ENCODE measurements at places on chromosomes 7 and 10.

- no peak for DNase-seq
Measured at GRCh38 chr10:114288424-114289095, 49.5 kb downstream of the VWA2 start.

- peak; percentile 48 for DNase-seq
Measured at GRCh38 chr10:3172081-3172445, 519 bp downstream of the PITRM1 start.

DNA sequence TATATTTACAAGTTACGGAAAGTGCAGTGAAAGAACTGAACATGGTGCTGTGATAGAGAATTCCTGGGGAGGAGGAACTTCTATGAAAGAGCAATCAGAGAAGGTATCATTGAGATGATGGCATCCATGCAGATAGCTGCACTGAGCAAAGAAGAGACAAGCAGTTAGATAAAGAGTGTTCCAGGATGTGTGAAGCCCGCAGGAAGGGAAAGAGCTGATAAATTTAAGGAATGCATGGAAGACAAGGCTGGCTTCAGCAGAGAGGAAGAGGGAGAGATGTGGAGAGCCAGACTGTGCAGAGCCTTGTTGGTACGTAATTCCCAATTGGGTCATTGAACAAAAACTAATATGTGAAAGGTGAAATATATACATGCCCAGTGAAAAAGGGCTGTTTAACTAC is 538.9 kb downstream of the INHBA start:
- no peak for DNase-seq

- no peak for DNase-seq
Measured at GRCh38 chr10:6624392-6624791, 44.3 kb upstream of the PRKCQ start.

DNA sequence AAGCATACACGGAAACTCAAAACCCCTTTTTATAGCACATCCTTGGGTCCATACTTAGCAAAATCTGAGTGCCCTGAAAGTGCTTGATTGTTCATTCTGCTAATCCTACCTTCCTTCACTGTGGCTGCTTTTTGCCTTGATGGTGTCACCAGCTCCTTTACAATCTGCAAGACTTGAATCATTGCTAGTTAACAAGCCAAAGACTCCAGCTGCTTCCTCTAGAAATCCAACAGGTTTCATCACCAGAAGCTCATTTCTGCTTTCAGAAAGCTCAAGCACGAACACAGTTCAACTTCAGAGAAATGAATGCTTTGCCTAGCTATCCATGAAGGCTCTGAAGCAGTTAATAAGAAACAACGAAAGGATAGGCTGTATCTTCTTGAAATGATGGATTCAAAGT is 38.0 kb downstream of the USP6NL start:
- DNase-seq, result no peak

- no peak for DNase-seq
Measured at GRCh38 chr7:1638215-1638661, 31.8 kb upstream of the ELFN1 start.

DNA sequence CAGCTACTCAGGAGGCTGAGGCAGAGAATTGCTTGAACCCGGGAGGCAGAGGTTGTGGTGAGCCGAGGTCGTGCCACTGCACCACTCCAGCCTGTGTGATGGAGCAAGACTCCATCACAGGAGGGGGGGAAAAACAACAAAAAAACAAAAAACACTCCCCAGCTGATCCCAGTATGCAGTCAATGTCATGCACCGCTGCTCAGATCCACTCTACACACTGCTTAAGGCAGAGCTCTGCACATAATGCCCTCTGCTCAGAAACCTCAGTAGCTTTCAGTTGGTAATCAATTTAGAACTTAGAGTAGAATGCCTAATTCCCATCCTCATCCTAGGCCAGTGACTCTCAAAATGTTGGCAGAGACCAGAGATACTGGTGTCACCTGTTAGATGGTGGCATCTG is 43.9 kb downstream of the PDSS1 start:
- DNase-seq, result no peak

- no peak for DNase-seq
Measured at GRCh38 chr10:69218831-69219230, 1.3 kb upstream of the HKDC1 start.

GRCh38 chr7:140898786-140899536 is 25.8 kb downstream of the BRAF start:
- DNase-seq, result no peak

DNA sequence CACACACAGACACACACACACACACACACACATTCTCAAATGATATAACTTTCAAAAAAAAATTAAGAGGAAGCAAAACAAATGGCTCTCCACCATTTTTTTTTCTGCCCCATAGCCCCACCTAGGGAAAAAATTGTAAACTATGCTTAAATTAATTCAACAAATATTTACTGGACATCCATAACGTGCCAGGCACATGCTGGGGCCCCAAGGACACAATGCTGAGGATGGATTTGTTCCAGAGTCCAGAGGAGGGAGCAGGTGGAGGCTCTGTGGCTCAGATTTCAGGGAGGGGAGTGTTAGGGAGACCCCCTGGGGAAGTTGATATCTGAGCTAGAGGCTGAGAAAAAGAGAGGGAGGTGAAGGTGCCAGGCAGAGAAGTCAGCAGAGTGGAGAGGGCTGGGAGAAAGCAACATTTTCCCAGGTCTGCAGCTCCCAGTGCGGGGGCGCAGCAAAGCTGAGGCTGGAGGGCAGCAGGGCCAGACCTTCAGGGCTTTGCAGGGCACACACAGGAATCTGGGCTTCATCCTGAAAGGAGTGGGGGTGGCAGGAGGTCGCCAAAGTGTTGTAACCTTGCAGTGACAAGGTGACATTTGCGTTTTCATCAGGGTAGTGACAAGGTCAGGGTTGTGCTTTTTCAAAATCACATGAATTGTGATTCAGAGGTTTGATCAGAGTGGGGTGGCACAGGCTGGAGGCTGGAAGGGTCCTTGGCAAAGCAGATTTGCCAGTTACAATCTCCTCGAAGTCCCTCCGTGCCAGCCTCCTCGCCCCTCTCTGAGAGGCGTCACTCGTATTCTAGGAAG is 261.6 kb downstream of the WDR11 start:
- no peak for DNase-seq

- no peak for DNase-seq
Measured at GRCh38 chr10:102400076-102400475, 4.6 kb downstream of the NFKB2 start.

- DNase-seq, result no peak
Measured at GRCh38 chr7:20122073-20122472, 95.1 kb downstream of the MACC1 start.

DNA sequence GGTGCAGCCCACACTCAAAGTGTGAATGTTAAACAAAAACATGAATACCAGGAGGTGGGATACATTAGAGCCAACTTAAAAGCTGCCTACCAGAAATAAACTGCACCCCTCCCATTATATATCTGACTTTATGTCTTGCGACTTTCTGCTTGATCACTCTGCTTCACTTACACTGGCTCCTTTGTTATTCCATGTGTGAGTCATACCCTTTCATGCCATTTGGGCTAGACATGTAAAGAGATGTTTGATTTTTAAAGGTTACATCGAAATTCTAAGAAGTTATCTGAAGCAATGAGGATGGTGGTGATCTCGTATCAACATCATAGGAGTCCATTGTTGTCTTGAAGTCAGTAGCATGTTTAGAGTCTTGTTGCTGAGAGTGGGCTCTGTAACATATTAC is 31.6 kb upstream of the ETV1 start:
- no peak for DNase-seq

DNA sequence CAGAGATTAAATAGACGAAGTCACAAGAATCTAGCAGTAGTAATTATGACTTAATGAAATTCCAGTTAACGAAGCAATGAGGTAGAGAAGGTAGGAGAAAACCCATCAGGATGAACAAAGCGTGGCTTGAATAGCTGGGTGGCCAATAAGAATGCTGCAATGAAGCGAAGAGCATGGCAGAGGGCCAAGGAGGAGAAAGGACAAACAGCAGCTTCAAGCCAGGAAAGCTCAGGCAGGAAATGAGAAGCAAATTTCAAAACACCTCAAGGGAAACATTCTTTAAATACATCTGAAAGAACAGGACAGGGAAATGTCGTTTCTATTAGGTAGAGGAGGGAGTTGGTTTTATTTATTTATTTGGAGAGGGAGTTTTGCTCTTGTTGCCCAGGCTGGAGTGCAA is 122.5 kb downstream of the KIAA1217 start:
- DNase-seq, result no peak

DNA sequence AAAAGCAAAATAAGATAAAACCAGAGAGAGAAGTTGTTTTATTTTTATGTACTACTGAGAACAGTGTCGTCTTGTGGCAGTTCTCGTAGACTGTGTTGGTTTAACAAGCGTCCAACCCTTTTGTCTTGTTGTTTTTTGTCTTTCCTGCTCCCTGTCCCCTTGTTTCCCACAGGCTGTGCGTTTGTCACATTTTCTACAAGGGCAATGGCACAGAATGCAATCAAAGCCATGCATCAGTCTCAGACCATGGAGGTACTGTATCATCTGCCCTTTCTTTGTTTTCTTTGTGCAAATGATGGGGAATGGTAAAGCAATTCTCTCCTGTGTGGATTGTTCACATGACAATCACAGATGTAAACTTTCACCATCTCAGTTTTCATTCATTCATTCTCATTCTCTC is 248.8 kb downstream of the CELF2 start:
- DNase-seq, result no peak

DNA sequence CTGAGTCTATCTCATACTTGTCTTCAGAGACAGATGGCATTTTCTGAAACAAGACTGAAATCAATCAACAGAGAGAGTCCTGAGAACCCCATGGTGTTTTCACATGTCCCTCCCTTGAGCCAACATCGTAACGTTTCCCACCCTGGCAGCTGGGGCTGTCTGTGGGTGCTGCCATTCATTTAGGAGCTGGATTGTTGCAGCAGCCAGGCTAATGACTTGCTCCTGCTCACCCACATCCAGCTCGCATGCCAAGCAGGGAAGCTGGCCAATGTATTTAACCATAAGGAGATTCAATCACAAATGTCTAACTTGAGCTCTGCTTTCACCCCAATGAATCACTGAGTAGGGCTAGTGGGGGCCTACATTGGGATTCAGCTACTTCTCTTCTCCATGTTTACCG is 146.1 kb downstream of the ADRA2A start:
- no peak for DNase-seq

DNA sequence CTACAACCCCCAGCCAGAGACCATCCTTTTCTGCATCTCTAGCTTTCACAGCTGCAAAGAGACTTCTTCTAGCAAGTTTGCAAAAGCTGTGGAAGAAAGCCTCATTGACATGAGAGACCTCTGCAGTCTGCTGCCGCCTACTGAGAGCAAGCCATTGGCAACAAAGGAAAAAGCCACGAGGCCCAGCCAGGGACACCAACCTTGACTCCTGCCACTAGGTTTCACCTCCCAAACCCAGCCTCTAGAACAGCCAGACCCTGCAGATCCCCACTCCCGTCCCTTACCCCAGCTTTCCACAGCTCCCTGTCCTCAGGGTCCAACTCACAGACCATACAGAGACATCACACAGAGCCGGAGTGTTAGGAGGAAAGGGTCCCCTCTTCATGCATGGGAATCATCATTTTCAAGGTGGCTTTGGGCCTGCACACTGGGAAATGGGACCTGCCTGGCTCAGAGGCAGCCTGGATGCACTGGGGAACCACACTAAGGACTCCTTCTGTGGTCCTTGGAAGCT is 14.6 kb upstream of the C10orf53 start:
- DNase-seq, result no peak

DNA sequence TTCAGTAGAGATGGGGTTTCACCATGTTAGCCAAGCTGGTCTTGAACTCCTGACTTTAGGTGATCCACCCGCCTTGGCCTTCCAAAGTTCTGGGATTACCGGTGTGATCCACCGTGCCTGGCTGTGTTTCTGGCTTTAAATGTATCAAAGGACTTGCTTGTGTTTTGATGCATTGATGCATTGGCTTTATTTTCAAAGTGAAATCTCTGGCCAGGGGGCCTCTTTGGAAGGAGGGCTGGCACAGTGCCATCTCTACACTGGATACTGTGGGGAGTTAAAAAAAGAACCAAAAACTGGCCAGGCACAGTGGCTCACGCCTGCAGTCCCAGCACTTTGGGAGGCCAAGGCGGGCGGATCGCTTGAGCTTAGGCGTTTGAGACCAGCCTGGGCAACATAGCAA is 16.0 kb downstream of the MNX1 start:
- DNase-seq, result no peak

DNA sequence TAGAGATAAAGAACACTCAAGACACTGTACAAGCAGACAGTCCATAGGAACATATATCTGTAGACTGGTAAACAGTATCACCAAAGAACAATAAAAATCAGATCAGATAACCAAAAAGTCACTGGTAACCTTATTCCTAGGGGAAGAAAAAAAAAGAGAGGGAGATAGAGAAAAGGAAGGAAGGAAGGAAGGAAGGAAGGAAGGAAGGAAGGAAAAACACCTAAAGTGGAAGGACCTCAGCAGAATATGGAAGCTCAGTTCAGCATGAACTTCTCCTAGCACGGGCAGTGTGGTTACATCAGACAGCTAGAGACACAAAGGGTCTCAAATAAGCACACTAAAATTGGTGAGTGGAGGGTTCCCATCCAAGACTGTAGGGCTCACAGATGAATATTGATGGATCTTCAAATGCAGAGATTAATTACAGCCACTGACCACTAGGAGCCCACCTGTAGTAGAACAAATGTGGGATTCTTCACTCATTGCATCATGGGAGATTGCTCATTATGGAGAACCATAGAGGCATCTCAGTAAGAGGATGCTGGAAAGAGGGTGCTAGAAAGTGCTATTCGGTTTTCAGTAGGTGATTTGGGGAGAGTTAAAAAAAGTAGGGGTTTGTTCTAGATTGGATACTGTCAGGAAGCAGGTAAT is 293.4 kb upstream of the C7orf33 start:
- no peak for DNase-seq

- DNase-seq, result no peak
Measured at GRCh38 chr7:46279290-46279689, 358.2 kb upstream of the IGFBP3 start.

DNA sequence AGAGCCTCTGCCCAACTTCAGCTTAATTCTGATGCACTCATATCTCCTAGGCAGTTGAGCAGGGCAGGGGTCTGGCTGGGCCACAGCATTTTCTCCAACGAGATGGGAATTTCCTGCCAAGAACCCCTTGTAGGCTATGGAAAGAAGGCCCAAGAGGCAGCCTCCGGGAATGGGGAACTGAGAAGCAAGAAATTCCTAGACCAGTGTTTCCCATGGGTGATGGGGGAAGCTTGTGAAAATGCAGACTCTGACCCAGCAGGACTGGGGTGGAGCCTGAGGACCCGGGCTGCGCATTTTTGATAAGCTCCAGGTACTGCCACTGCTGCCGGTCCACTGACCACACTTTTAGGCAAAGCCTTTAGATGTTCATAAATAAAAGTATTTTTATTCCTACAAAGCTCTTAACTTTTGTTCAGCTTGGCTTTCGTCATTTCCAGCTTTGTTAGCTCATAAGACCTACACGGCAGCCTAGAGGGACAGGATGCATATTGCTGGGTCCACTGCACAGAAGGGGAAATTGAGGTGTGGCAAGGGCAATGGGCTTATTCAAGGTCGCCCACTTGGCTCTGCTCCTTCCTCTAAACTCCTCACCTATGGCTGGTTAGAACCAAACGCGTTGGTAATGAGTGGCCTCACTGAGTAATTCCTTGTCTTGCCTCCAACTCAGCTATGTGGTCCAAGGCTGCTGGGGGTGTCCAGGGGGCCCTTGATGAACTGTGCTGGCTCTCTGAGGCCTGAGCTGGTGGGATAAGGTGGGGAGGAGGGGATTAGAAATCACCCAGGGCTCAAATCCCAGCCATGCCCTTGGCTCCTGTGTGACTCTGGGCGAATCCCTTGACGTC is 29.5 kb downstream of the ZCCHC24 start:
- DNase-seq, result no peak

- DNase-seq, result no peak
Measured at GRCh38 chr10:6497620-6498019, 82.5 kb downstream of the PRKCQ start.

GRCh38 chr7:1992554-1992953 is 240.2 kb downstream of the MAD1L1 start:
- DNase-seq, result no peak

- DNase-seq, result no peak
Measured at GRCh38 chr10:100742076-100742771, 3.2 kb upstream of the PAX2 start.
